ENCODE measurements at places on chromosomes 7 and 10.

GRCh38 chr7:64888901-64889685 lies 14.0 kb upstream of the ZNF273 start:
- H3K4me3 ChIP-seq, result peak overlapping the region; percentile 85
- peak; percentile 71 for DNase-seq
- peaks cover 10% of the 10 kb centered on the region for H3K4me1 ChIP-seq
- peaks cover 33% of the 10 kb centered on the region for H3K27me3 ChIP-seq

GRCh38 chr7:87552351-87552900 lies 48.3 kb downstream of the ABCB1 start:
- H3K27ac ChIP-seq, result no peak overlapping the region
- H3K27me3 ChIP-seq, result no peaks in the 10 kb centered on the region
- DNase-seq, result no peak
- no peaks in the 10 kb centered on the region for H3K4me1 ChIP-seq
- no peak overlapping the region for H3K4me3 ChIP-seq
- H3K36me3 ChIP-seq, result no peaks in the 10 kb centered on the region

GRCh38 chr7:148919859-148920258 lies 35.8 kb upstream of the EZH2 start:
- DNase-seq, result no peak
- peaks cover 37% of the 10 kb centered on the region for H3K4me1 ChIP-seq
- no peaks in the 10 kb centered on the region for H3K27me3 ChIP-seq
- H3K4me3 ChIP-seq, result no peak overlapping the region
- no peak overlapping the region for H3K27ac ChIP-seq

- H3K27me3 ChIP-seq, result peaks cover 26% of the 10 kb centered on the region
- DNase-seq, result peak; percentile 73
- H3K4me1 ChIP-seq, result peaks cover 27% of the 10 kb centered on the region
These were observed 625 bp downstream of the RP9 start for GRCh38 chr7:33108554-33109004.

- H3K4me3 ChIP-seq, result no peak overlapping the region
- H3K4me1 ChIP-seq, result peaks cover 23% of the 10 kb centered on the region
- no peak for DNase-seq
- H3K27ac ChIP-seq, result no peak overlapping the region
These were observed 44.1 kb upstream of the MXI1 start for GRCh38 chr10:110163192-110163773.

DNA sequence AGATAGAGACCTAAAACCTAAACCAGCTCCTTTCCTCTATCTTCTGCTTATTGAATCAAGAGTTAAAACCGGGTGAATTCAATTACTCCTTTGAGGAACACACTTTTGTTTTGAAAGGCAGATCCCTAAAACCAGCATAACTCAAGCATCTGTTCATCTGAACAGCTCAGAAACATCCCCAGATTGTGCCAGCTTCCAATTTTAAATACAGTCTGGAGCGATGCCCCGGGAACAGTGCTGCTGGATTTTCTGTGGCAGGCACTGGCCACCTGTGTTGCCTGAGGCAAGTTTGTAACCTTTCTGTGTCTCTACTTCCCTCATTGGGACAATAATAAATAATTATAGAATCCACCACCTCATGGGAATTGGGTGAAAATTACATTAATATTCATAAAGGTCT lies 281.4 kb upstream of the NFE2L3 start:
- H3K36me3 ChIP-seq, result no peaks in the 10 kb centered on the region
- no peak for DNase-seq
- peaks cover 68% of the 10 kb centered on the region for H3K27me3 ChIP-seq
- H3K4me3 ChIP-seq, result no peak overlapping the region
- H3K27ac ChIP-seq, result no peak overlapping the region

DNA sequence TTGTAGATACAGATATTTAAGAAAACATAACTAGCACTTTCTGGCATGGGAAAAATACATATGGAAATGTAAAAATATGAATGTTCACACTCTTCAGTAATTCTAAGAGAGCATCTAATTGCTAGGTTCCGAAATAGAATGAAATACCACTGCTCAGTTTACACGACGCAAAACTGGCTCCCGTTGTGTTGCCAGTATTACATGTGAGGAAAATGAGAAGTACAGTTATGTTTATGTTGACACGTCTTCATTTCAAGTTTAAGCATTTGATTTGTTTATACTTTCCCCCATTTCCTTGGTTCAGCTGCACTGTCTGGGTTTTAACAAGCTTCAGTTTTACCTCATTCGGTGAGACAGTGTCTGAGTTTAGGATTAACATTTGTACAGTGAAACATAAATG lies 275.8 kb upstream of the SEMA3D start:
- H3K27me3 ChIP-seq, result peaks cover 2% of the 10 kb centered on the region
- no peak for DNase-seq
- no peak overlapping the region for H3K27ac ChIP-seq
- H3K4me3 ChIP-seq, result no peak overlapping the region
- no peaks in the 10 kb centered on the region for H3K36me3 ChIP-seq

DNA sequence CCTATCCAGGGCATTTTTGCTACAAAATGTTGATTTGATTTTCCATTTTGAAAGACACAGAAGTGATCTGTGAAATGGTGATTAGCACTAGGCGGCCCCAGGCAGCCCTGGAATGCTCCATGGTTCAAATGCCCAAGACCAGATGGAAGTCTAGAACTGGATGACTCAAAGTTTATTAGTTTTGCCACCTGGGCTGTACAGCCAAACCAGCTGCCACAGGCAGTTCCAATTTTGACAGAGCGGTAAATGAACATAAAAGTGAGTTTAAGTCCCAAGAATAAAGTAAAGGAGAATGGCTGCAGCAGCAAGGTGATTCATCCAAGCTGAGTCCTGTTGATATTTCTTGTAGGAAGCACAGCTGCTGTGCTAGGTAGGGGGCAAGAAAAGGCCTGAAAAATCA lies 180.5 kb downstream of the SUGCT start:
- H3K27me3 ChIP-seq, result no peaks in the 10 kb centered on the region
- H3K36me3 ChIP-seq, result no peaks in the 10 kb centered on the region
- H3K4me1 ChIP-seq, result peaks cover 2% of the 10 kb centered on the region
- H3K4me3 ChIP-seq, result no peak overlapping the region
- no peak for DNase-seq

GRCh38 chr10:124117511-124117785 lies 24.1 kb upstream of the CHST15 start:
- H3K27me3 ChIP-seq, result no peaks in the 10 kb centered on the region
- H3K27ac ChIP-seq, result no peak overlapping the region
- no peak overlapping the region for H3K4me3 ChIP-seq

DNA sequence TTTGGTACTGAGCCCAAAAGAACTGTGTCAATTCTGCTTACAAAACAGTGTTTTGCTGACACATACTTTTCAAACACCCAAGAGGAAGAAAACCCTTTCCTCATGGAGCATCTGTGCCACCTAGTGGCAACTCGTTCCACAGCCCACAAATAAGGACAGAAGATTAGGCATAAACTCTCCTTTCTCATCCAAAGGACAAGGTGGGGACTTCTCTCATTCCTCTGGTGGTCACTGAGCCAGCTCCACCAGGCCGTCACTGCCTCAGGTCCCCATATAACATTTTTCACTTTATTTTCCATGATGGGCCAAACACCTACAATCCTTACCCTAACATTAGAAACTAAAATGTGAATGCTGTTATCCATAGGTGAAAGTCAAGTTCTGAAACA lies 76.9 kb downstream of the RNF216 start:
- peaks cover 52% of the 10 kb centered on the region for H3K4me1 ChIP-seq
- DNase-seq, result peak; percentile 93
- H3K36me3 ChIP-seq, result peaks cover 48% of the 10 kb centered on the region
- no peaks in the 10 kb centered on the region for H3K27me3 ChIP-seq

- no peak overlapping the region for H3K27ac ChIP-seq
- DNase-seq, result no peak
These were observed 22.8 kb downstream of the ANTXRL start for GRCh38 chr10:46309511-46310142.

GRCh38 chr7:83524277-83525075 lies 124.5 kb downstream of the SEMA3E start:
- H3K27ac ChIP-seq, result no peak overlapping the region
- H3K27me3 ChIP-seq, result no peaks in the 10 kb centered on the region
- no peaks in the 10 kb centered on the region for H3K4me1 ChIP-seq
- no peaks in the 10 kb centered on the region for H3K36me3 ChIP-seq
- DNase-seq, result no peak

GRCh38 chr7:51040787-51041186 lies 258.1 kb upstream of the GRB10 start:
- H3K4me1 ChIP-seq, result no peaks in the 10 kb centered on the region
- no peaks in the 10 kb centered on the region for H3K36me3 ChIP-seq
- H3K4me3 ChIP-seq, result no peak overlapping the region
- peaks cover 2% of the 10 kb centered on the region for H3K27me3 ChIP-seq
- no peak for DNase-seq
- H3K27ac ChIP-seq, result no peak overlapping the region

DNA sequence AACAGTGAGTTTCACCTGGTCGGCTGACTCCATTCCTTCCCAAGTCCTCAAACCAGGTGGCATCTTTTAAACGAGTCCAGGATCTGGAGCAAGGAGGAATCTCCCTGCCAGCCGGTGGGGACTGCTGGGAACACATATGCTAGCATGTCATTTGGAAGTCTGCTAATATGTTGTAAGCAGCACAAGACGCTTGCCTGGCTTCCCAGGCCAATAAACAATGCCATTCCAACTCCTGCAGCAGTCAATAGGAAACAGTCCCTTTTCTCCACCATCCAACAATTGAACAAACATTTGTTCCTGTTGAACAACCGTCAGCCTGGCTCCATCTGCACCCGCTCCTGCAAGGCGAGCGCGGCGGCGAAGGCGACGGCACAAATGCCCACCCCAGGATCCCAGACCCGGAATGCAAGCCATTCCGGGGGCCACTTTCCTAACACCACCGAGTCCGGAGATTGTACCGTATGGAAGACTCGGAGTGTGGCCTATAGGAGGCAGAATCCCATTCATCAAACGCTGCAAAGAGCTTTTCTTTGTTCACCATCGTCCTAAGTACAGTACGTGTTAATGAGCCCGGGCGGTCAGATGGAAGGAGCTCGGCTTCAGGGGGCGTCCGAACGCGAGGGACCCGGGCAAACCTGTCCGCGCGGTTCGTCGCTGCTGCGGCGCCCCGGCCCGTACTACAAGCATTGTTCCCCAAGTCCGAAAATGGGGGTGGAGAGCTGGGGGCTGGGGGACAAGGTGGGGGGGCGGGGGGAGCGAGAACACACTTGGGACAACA lies 1.6 kb downstream of the FAM53B start:
- H3K36me3 ChIP-seq, result peaks cover 22% of the 10 kb centered on the region
- DNase-seq, result peak; percentile 66
- peak overlapping the region; percentile 92 for H3K4me3 ChIP-seq
- H3K27me3 ChIP-seq, result peaks cover 10% of the 10 kb centered on the region

- H3K4me1 ChIP-seq, result no peaks in the 10 kb centered on the region
- H3K27me3 ChIP-seq, result no peaks in the 10 kb centered on the region
- H3K4me3 ChIP-seq, result no peak overlapping the region
These were observed 56.9 kb downstream of the HIBADH start for GRCh38 chr7:27605689-27606269.

DNA sequence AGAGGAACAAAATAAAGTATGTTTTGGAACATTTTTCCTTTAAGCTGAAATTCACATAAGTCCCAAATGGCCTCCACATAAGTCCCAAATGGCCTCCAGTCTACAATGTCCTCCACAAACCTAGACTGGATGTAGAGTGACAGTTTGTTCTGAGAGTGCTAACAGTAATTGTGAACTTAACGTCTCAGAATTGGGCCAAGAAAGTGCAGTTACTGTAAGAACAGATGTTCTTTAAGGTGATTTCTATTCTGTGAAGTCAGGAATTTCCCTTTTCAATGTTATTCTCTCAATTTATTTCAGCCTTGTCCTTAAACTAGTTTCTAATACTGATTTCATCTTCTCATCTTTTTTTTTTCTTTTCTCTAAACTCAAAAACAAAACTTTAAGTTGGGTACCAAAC lies 188.7 kb upstream of the SEMA3E start:
- H3K4me3 ChIP-seq, result no peak overlapping the region
- H3K27ac ChIP-seq, result no peak overlapping the region
- no peaks in the 10 kb centered on the region for H3K27me3 ChIP-seq
- H3K4me1 ChIP-seq, result no peaks in the 10 kb centered on the region
- H3K36me3 ChIP-seq, result no peaks in the 10 kb centered on the region

- H3K36me3 ChIP-seq, result no peaks in the 10 kb centered on the region
- H3K4me3 ChIP-seq, result no peak overlapping the region
- no peak overlapping the region for H3K27ac ChIP-seq
- H3K27me3 ChIP-seq, result peaks cover 8% of the 10 kb centered on the region
- DNase-seq, result no peak
These were observed 17.2 kb downstream of the CHST15 start for GRCh38 chr10:124076148-124076733.

DNA sequence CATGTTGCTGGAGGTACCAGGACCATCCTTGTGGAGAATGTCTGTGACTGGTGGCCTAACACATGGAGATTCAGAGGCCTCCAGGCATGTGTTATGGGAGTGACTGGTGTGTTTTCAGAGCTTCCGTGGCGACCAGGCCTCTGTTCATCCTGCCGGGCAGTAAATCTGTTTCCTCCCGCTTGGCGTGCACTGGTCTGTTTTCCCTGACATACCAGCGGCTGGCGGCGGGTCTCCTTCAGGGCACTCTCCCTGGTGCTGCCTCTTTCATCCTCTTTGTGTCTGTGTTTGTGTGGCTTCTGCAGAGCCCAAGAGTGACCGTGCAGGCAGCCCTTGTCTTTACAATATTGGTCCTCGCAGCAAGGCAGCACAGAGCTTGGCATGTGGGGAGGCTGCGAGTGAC lies 385.1 kb upstream of the MKI67 start:
- no peak for DNase-seq
- H3K4me3 ChIP-seq, result no peak overlapping the region
- no peaks in the 10 kb centered on the region for H3K4me1 ChIP-seq
- H3K27ac ChIP-seq, result no peak overlapping the region
- H3K36me3 ChIP-seq, result no peaks in the 10 kb centered on the region
- no peaks in the 10 kb centered on the region for H3K27me3 ChIP-seq

- H3K27ac ChIP-seq, result peak overlapping the region; percentile 92
- peaks cover 73% of the 10 kb centered on the region for H3K4me1 ChIP-seq
- no peaks in the 10 kb centered on the region for H3K27me3 ChIP-seq
- DNase-seq, result no peak
These were observed 31.3 kb downstream of the PIP4K2A start for GRCh38 chr10:22683140-22683389.

DNA sequence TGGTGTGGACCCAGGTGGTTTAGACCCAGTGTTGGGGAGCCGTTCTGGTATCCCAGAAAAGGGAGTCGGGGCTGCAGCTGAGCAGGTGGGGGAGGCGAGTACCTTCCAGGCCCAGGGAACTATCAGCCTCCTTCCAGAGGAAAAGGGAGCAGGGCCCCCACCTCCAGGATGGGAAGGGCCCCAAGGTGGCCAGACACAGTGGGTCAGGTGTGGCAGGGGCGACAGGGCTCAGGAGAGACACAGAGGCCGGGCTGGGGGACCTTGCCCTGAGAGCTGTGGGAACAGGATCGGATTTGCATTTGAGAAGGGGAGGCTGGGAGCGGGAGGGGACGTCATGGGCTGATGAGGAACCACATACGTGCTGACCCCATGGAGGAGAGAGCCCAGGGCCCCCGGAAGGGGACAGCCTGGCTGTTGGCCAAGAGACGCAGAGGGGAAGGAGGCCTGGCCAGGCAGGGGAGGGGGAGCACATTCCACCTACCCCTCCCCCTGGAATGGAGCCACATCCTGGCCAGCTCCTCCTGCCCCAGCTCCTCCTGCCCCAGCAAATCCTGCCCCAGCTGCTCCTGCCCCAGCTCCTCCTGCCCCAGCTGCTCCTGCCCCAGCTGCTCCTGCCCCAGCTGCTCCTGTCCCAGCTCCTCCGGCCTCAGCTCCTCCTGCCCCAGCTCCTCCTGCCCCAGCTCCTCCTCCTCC lies 9.7 kb upstream of the TTYH3 start:
- peaks cover 2% of the 10 kb centered on the region for H3K27me3 ChIP-seq
- no peak for DNase-seq
- no peak overlapping the region for H3K4me3 ChIP-seq
- no peaks in the 10 kb centered on the region for H3K36me3 ChIP-seq
- H3K27ac ChIP-seq, result no peak overlapping the region

- no peak for DNase-seq
- H3K36me3 ChIP-seq, result no peaks in the 10 kb centered on the region
- H3K4me1 ChIP-seq, result no peaks in the 10 kb centered on the region
- H3K4me3 ChIP-seq, result no peak overlapping the region
These were observed 70.8 kb downstream of the FRMD4A start for GRCh38 chr10:14259696-14260566.

All from activated CD4-positive, alpha-beta T cell treated with anti-CD3 and anti-CD28 coated beads, Interleukin-2, amount 10 ng/mL, durations not matched to agents 24 days and 14 days (primary cell).